NCI-H1092 treated with DMSO at 0.1 percent for 48 hours (cell line): ENCODE measurements at places on chromosomes 1 and 21.
A peak's percentile ranks its signal among the peaks of the same experiment; 100 is the strongest.

- no peak for DNase-seq
Measured at GRCh38 chr1:246695666-246696065, 28.5 kb upstream of the SCCPDH start.

DNA sequence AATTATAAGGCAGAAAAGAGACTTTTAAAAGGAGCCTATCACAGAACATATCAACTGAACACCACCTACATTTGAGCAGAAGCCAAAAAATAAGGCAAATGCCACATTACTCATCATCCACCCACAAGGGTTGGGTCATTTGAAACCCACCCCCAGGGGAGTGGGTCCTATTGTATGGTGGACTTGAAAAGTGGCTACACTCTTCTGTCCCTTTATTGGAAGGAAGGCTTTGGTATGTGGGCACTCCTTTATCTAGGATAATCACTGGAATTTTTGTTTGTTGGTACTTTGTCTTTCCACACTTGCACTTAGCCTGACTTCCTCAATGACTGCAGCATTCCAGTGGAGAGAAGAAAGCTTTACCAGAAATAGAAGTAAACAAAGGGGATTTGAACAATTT lies 157.2 kb upstream of the COL11A1 start:
- DNase-seq, result no peak

DNA sequence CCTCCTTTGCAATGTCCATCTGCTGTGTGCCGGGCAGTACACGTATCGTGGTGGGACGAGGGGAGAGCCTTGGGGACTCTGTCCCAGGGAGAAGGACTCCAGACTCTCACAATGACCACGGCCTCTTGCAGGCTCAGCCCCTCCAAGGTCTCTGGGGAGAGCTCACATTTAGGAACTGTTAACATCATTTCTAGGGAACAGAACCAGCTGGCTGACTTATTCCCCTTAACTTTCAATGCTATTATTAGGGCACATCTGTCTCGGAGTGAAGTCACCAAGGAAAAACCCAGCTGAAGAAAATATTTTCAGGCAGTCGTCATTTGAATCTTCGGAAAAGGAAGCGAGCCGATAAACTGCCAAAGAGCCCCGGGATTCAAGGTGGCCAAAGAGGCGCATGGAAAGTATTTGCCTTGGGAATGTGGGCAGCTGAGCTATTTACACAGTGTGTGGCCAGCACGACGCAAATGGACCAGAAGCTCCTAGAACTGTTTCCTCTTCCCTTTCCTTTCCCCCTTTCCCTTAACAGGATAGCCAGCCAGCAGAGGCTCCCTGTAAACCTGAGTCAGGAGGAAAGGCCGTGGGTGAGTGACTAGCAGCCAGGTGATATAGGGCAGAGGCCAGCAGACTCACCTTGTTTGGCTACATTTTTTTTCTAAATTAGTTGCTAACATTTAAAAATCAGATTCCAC lies 74.5 kb downstream of the ITPKB start:
- DNase-seq, result no peak

- no peak for DNase-seq
Measured at GRCh38 chr1:17485281-17485680, 45.8 kb upstream of the RCC2 start.

- no peak for DNase-seq
Measured at GRCh38 chr1:212030936-212031528, 4.3 kb downstream of the INTS7 start.

GRCh38 chr1:217186664-217187063 lies 444.2 kb downstream of the GPATCH2 start:
- no peak for DNase-seq

DNA sequence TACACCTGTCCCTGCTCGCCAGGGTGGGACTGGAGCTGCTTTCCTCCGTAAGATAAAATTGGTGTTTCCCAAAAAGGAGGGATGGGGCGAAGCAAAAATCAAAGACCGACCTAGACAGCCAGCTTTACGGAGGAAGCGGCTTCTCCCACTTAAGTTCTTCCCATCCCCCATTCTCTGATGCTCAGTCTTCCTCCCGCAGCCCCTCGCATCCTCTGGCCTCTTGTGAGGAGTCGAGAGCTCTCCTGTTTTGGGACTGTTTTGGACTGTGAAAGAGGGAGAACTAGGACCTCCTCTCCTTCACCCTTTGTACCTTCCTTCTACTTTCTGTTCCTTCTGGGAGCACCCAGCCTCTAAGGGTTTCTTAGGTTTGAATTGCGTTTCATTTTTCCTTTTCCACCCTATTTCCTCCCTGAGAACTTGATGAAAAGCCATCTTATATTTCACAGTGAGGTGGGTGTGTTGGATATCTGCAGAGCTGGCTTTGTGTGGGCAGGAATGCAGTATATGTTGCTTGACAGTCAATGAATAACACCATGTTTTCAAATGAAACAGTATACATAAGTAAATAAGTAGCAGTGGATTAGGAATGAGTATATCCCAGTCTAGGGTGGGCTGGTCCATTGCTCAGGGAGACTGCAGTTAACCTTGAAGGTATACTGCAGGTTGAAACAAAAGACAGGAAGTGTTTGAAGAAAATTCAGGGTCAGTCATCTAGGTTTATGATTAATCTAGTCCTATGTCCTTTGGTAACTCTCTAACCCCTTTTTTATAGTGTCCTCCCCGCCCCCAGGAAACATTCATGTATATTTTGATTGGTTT lies 848 bp downstream of the CTTNBP2NL start:
- peak; percentile 33 for DNase-seq

DNA sequence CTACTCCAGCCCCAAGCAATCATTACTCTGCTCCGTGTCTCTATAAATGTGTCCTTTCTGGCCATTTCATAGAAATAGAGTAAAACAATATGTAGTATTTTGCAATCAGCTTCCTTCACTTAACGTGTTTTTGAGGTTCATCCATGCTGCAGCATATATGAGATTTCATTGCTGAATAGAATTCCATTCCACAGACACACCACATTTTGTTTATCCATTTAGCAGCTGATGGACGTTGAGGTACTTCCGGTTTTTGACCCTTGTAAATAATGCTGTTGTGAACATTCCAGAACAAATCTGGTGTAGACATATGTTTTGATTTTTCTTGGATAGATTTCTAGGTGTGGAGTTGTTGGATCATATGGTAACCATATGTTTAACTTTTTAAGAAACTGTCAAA lies 30.7 kb downstream of the ADAM30 start:
- DNase-seq, result no peak

- DNase-seq, result no peak
Measured at GRCh38 chr1:71494163-71494562, 413.3 kb upstream of the ZRANB2 start.

- no peak for DNase-seq
Measured at GRCh38 chr1:59639266-59639665, 175.5 kb upstream of the HOOK1 start.

DNA sequence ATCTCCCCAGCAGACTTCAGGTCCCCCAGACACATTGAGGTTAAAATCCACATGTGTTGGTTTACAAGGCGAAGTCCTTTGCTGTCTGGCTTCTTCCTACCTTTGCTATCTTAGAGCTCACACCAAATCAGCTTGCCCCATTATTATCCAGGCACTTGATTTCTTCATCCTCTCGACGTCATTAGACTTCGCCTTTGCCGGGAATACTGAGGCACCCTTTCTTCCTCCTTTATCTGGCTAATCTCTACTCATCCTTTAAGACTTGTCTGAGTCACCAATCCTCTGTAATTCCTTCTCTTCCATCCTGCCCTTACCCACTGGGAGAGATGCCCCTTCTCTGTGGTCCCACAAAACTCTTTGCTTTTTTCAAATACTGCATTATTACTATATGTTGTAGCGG lies 9.2 kb upstream of the XCL2 start:
- no peak for DNase-seq

DNA sequence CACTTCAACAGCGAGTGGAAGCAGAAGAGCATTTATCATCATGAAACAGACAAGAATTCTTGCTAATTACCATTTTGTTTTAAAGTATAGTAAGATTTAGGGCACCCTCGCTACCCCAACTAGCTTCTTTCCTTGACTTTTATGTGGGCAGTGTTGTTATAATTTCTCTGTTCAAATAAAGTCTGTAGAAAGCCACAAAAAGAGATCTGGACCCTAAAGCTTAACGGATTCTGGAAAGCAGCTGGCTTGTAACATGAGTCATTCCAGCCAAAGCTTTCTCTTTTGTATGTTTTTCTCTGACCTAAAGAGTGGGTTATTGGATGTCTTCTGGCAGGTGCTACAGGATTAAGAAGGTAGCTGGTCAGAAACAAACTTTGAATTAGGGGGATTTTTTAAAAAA lies 37.4 kb downstream of the RUNX1 start:
- DNase-seq, result peak; percentile 86

DNA sequence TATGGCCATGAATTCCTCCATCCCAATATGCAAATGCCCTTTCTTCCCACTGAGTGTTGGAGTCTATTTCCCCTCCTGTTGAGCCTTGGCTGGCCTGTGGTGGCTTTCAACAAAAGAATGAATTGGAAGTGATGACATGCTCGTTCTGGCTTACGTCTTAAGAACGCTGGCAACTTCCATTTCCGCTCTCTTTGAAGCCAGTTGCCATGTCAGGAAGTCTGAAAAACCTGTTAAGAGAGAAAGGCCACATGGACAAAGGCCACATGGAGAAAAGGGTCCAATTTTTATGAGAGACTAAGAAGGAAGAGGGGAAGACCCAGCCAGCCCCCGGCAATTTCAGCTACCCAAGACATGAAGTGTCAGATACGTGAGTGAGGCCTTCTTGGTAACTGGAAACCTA lies 45.6 kb upstream of the GADD45A start:
- no peak for DNase-seq

DNA sequence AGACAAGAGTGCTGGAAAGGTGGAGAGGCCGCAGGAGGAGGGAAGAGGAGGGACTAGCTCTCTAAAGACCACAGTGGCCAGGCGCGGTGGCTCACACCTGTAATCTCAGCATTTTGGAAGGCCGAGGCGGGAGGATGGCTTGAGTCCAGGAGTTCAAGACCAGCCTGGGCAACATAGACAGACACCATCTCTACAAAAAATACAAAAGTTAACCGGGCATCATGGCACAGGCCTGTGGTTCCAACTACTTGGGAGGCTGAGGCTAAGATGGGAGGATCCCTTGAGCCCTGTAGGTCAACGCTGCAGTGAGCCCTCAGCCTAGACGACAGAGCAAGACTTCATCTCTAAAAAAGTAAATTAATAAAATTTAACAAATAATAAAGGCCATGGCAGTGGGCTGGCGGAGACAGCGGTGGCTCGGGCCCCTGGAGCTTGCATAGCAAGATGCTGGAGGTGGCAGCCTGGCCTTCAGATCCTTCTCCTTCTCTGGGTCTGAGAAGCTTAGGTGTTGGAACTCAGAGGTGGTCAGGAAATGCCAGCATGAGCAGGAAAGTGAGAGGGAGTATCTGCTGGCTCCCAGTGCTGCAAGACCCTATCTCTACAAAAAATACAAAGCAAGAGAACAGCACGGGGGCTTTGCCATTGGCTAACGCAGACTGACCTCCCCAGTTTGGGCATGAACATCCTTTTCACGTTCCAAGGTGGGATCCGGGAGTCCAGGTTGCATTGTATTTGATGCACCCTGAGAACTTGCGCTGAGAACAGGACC lies 10.7 kb downstream of the WNT3A start:
- DNase-seq, result no peak

DNA sequence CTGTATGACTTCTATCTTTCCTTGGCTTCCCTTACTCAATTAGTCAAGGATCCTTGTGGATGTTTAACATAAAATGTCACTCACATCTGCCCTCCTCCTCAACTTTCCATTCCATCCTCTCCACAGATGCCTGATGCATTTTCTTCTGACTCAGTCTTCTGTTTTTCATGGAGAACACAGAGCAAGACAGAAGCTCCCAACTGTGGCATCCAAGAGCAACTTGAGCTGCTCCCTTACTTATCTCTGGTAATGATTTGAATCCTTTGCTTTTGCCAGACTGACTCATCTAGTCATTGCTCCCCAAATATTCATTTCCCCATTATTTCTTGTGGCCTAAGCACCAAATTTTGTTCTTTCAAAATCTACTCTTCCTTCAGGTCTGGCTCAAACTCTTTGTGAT lies 120.6 kb downstream of the LYPLAL1 start:
- DNase-seq, result no peak

DNA sequence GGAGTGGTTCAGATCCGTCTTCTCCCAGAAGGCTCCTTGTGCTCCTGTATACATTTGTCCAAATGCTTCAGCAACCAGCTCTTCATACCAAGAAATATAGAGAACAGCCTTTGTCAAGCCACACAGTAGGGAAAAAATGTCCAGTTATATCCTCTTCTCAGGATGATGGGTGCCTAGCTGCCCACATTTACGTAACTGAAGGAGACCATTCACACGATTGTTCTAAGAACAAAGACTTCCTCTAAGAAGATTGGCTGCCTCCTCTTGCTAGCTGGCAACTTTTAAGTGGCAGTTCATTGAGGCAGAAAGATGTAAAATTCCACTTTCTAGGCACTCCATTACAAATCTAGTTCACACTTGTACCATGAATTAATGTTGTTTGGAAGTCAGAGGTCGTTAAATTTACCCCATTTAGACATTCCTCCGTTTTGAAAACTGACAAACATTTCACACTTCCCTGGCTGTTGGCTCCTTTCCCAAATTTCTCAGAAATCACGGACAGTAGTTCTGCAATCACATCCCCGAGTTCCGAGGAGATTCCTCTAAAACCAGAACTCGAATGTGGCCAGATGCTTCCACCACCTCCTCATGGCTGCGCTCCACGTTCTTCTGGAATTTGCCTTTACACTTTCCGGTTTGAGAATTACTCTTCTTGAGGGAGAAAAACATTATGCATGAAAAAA lies 45.6 kb upstream of the CSF1 start:
- no peak for DNase-seq

DNA sequence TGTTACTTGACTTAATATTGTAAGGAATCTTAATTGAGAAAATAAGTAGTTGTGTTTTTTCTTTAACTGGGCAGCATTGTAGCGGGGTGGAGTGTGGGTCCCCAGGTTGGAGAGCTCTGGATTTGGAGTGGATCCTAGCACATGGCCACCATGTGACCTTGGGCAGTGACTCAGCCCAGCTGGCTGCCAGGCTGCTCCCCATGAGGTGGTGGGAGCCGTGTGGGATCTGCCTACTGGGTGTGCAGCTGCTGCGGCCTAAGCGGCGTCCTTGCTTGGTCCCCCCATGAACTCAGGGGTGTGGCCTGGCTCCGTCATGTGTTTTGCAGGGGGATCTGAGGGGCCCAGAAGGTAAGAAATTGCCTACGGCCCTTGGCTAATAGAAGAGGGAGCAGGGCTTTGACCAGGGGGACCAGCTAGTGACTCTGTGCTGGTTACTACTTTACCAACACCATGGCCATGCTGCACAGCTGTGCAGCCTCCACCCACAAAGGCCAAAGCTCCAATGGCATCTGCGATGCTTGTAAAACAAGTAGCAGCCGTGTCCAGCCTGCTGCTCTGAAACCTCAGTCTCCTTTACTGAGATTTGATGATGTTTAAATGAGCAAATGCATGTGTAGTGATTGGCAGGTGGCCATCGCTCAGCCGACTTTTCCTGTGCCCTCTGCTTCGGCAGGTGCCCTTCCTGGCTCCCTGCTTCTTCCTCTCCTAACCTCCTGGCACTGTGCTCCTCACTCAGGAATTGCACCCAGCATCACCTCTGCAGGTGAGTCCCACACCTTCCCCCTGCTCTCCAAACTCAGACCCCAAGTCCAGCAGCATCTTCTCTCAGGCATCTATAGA lies 68.3 kb downstream of the ADARB1 start:
- DNase-seq, result no peak
